ENCODE measurements at places on chromosomes 7 and 10.

DNA sequence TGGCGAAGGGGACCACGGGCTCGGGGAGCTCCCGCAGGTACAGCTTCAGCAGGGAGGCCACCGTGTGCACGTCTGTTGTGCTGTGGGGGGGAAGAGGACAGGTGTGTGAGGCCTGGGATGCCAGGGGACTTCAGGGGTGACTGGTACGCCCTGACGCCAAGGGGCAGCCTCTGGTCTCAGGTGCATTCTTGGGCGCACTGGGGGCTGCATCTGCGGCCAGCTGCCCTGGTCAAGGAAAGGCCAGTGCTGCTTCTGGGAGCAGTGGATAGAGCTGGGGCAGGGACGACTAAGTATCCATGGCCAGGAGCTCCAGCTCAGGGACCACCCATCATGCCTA is 148.5 kb downstream of the MAPK8 start:
- DNase-seq, result no peak

GRCh38 chr10:33524966-33525365 is 190.5 kb upstream of the NRP1 start:
- no peak for DNase-seq

GRCh38 chr10:120980279-120981255 is 129.4 kb downstream of the WDR11 start:
- DNase-seq, result no peak

GRCh38 chr7:17369691-17370426 is 71.4 kb downstream of the AHR start:
- DNase-seq, result no peak

All from immature natural killer cell (primary cell).